ENCODE measurements at places on chromosomes 7 and 10. TPM values are rescaled to one million over a fixed set of nuclear protein-coding genes. Genes with fewer than 3 reads are reported as not detected.

Gene HOXA3
- 1.7 TPM for total RNA-seq

GRCh38 chr7:80047032-80047431 is 87.6 kb upstream of the GNAI1 start:
- no peak for DNase-seq

Gene CRYGN
- total RNA-seq, result 0.16 TPM

- DNase-seq, result no peak
Measured at GRCh38 chr7:46558482-46559193, 637.6 kb upstream of the IGFBP3 start.

GRCh38 chr7:47672271-47672791 is 90.4 kb upstream of the TNS3 start:
- DNase-seq, result no peak

Measured in myocyte (in vitro differentiated cells).